ENCODE measurements at places on chromosomes 13 and 19.

- DNase-seq, result no peak
Measured at GRCh38 chr13:76672420-76672819, 213.8 kb downstream of the KCTD12 start.

DNA sequence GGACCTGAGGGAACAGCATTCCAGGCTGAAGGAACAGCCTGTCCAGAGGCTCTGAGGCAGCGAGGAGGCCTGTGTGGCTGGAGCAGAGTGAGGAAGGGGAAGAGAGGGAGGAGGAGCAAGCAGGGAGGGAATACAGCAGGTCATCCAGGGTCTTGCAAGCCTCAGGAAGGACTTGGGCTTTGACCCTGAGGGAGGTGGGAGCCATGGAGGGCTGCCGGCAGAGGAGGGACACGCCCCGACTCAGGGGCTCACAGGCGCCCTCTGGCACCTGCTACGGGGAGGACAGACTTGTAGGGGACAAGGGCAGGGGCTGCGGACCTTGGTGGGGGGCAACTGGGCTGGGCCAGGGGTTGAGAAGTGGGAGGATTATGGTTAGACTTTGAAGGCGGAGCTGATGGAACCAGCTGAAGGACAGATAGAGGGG is 4.7 kb downstream of the TINCR start:
- DNase-seq, result no peak

DNA sequence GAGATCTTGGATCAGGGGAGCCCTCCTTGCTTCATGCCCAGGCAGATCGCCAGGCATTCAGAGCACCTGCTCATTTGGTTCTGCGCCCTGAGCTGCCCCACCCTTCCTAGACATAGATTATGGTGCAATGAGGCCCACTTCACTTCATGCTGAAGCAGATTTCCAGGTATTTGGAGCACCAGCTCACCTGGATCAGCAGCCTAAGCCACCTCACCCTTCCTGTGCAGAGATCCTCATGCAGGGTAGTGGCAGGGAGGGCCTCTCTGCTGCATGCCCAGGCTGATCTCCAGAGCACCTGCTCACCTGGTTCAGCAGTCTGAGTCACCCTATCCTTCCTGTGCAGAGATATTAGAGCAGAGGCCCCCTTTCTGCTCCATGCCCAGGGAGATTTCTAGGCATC is 1966.1 kb downstream of the PCDH9 start:
- no peak for DNase-seq

DNA sequence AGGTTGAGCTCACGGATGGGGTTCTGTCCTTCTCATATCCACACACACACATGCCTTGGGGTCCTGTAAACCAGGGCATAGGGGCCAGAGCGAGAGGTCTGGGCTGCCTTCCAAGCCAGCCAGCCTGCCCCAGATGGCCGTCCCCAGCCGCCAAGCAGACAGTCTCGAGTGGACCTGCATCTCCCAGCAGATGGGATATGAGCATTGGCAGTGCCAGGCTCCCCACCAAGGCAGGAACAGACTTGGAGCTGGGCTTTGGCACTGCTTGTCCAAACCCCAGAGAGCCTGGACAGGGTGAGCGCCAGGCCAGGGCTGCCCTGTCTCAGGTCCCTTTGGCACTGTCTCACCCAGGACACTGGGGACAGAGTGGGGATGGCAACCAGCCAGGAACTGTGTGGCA is 130.4 kb downstream of the DPF1 start:
- DNase-seq, result no peak

DNA sequence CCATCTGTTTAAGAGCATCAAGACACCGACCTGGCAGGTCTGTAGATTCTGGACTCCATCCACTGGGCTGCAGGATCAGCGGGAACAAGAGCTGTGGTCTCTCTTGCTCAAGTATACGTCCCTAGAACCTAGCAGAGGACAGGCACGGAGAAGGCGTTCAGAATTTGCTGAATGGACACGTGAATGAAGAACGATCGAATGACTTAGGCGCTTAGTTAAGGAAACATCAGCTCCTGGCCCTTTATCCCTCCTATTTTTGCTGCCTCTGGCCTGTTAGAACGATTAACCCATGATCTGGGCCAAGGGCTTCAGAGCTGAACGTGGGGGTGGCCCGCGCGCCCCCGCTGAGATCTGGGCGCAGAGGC is 953 bp downstream of the DZIP1 start:
- DNase-seq, result no peak

DNA sequence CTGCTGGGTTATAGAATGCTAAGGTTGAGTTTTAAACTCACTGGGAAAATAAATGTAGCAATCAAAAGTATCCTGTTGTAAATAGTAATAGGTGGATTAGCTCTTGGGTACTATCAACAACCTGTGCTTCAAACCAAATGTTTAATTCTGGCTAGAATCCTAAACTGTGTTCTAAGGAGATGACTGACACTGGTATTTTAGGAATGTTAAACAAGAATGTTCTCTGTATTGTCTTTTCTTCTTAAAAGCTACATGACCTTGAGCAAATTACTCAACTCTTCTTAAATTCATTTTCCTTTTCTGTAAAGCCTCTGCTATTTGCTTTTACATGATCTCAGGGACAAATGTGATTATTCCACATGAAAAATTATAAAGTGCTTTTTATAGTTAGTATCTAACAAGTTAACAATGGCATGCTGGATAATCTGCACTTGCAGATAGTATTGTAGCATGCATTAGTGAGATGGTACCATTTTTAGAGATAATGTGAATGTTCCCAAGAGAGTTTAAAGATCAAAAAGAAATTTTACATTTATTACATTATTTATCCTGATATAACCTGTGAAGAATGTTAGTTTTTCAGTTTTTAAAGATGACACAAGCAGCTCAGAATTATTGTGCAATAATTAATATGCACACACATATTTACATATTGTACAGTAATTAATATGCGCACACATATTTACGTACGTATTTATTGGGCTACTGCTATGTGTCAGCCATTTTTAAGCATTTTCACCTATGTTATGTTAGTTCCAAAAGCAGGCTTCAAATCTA is 13.6 kb upstream of the EPSTI1 start:
- no peak for DNase-seq

DNA sequence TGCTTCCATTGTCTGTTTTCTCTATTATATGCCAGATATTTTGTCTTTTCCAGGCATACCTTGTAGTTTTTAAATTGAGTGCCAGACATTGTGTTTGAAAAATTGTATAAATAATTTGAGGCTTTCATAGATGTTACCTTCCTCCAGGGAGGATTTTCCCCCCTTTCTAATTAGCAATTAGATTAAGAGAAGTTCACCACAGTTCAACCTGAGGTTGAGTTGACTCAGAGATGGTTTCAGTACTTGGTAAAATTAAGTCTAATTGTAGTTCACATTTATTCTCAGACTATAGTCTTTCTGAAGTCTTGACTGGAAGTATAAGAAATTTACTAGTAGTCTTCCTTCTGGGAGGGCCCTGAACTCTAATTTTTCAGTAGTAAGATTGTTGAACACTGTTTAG is 104.1 kb upstream of the SCEL start:
- DNase-seq, result no peak

- DNase-seq, result no peak
Measured at GRCh38 chr13:66207610-66208009, 1022.5 kb downstream of the PCDH9 start.

DNA sequence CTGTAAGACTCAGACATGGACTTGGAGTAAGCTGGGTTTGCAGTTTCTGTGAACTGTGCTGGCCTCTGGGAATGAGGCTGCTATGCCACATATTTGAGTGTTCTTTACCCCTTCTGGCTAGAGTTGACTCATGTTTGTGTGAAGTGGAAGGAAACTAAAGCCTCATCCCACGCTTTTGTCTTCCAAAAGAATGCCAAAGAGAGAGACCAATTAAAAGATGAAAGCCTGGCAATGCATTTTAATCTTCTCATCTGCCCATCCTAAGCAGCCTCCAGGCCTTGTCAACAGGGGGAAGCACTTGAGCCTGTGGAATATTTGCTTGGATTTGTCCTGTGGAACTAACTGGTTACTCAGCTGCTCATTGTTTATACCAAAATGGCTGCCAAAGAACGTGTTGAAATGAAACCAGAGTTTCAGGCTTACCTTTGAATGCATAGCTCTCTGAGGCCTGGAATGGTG is 49.1 kb downstream of the LMO7 start:
- DNase-seq, result no peak
